Right ventricle myocardium superior (tissue), 1 donor: ENCODE measurements at places on chromosomes 2 and 18. TPM values are rescaled to one million over a fixed set of nuclear protein-coding genes. Genes with fewer than 3 reads are reported as not detected.

FER1L5 gene
- not detected for total RNA-seq

ARHGAP15 gene
- total RNA-seq = 5.4 TPM

ITGB1BP1 gene
- total RNA-seq = 97.0 TPM

LYG1 gene
- total RNA-seq = not detected

CYP27A1 gene
- total RNA-seq = 10.5 TPM

PCARE gene
- 0.67 TPM for total RNA-seq

SLC23A3 gene
- total RNA-seq = 1.4 TPM

ATP6V1B1 gene
- total RNA-seq = 0.43 TPM

ITGA4 gene
- 0.89 TPM for total RNA-seq

SIX2 gene
- 0.65 TPM for total RNA-seq

CIDEA gene
- total RNA-seq = 0.91 TPM

ATP8B1 gene
- total RNA-seq = 5.9 TPM

CTAGE1 gene
- total RNA-seq = not detected

SGO2 gene
- 1.3 TPM for total RNA-seq

GPAT2 gene
- total RNA-seq = 6.4 TPM
